ENCODE measurements at places on chromosomes 6 and 20.

GRCh38 chr20:36806049-36806448, 32.5 kb upstream of the DSN1 start:
- no peak for DNase-seq

GRCh38 chr6:137216875-137217553, 2.2 kb downstream of the IFNGR1 start:
- no peak for DNase-seq

DNA sequence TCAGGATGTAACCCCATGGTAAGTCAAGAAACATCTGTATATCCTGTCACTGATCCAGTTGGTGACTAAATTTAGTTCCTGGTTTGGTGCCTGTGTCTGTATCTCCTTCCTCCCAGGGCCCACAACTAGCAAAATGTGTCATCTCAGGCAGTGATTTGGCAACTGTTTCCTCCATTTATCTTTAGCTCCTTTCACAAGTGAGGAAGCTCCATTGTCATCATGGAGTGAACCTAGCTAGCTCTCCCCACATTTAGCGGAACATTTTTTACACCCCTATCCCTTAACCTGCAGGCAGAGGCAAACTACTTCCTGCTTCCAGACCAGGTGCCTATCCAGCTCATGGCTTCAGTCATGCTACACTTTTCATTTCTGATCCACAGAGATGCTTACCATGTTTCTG, 99.5 kb downstream of the IPCEF1 start:
- no peak for DNase-seq

DNA sequence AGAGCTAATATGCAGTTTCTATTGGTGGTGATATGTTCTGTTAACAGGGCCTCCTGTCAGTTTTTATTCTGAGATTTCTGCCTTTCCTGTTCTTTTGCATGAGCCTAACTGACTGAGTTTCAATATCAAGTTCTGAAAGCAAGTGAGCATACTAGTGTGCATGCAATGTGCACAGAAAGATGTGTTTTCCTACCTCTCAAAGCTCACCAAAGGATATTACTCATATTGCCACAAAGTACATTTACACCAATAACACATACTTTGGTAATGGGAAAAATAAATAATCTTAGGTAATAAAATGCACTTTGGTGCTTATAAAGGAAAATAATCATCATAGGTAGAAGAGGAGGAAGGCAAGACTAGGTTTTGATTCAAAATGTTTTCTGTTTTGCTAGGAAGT, 195.0 kb downstream of the KHDC1L start:
- DNase-seq, result no peak

DNA sequence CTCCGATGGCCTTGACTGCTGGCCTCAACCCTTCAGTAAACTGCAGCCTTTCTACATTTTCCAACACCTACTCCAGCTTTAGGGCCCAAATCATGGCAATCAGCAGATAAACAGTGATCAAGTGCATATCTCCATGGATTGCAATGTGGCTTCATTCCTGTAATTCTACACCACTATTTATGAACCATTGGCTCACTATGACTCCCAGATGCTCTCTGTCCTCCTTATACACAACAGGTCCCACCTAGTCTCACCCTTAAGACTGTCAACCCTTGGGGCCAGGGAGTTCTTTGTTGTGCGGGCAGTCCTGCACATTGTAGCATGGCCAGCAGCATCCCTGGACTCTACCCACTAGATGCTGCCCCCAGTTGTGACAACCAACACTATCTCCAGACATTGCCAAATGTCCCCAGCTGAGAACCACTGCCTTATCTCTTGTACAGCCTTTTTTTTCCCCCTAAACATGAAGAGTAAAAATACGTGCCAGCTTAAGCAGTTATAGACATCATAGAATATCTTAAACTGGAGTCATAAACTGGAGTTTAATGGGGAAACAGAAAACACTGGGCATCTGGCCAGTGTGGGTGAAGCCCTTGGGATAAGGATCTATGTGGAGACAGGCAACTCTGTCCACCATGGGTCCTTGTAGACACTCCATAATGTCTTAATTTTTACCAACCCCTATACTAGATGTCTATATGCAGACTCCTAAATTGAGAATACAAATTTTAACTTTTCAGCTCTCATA, 21.1 kb downstream of the MRPL14 start:
- no peak for DNase-seq

DNA sequence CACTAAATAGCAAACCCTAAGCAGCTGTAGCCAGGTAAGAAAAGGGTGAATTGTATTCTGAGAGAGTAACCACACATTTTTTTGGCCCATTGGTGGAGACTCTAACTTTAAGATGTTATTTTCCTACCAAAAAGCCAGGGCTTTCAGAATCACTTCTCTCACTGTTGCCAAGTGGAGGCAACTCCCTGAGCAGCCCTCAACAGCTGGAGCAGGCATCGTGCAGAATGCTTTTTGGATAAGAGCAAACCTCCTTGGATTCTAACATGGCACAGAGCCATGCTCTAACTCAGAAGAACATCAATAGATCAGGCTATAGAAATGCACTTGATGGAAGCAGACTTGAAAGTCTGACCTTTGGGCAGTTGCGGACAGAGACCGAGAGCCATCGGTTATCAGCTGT, 722.2 kb upstream of the CHD6 start:
- no peak for DNase-seq

DNA sequence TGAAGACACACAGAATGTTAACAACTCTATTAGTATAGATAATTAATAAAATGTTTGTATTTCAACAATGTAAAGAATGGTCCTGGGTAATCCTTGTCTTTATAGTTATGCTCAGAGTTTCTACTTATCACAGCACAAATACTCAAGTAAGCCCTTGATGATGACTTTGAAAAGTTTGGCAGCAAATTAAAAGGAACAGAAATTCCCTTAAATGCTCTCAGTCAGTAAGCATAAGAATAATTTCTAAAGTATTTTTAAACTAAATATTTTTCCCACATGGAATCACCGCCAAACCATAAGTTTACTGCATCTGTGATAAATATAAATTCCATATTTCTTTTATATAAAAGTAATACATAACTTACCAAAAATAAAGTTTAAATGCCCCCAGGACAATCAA, 96.1 kb downstream of the COL12A1 start:
- DNase-seq, result no peak

DNA sequence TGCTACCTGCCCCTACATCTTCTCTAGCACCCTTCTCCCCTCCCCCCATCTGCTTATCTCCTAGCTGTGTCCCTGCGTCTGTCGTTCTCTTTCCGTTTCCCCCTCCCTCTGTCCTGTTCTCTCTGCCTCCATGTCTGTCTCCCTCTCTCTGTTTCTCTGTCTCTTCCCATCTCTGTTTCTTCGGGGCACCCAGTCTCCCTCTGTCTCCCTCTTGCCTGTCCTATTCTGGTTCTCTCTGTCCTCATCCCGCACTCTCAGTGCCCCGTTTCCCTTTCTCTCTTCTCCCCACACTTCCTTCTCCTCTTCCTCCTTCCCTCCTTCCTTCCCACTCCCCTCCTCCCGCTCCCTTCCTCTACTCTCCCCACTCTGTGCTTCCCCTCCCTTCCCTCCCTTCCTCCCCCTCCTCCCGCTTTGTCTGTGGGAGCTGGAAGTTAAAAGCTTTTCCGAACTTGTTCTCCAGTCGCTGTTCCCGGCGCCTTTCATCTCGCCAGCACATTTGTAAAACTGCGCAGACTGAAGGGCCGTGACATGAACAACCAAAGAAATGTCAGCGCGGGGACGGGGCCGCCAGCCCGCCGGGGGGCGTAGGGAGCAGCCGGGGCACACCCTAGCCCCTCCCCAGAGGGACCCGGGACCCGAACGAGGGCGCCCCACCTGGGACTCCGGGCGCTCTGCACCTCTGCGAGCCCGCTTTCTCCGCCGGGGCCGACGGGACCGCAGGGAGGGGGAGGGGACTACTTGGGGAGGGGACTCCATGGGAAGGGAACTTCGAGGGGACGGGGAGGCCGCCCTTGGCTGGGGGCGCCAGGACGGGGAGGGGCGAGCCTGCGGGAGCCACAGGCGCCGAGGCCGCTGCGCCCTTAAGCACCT, 4.0 kb upstream of the CDH22 start:
- no peak for DNase-seq

DNA sequence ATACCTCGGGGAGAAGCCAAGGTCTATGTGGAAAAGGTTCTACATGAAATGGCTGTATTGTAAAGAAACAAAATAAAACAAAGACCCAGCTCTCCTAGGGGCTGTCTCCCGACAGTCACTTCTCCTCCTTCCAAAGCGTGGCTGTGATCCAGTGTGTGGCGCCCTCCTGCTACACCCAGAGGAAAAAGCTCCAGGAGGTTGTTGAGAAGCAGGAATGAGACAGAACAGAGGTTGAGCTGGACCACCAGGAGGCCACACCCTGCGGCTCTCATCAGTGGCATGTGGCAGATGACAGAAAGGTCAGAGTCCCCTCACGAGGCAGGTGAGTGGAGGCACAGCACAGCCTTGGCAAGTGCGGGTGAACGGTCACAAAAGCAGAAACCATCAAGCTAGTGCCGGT, 236.0 kb downstream of the TBXT start:
- no peak for DNase-seq

DNA sequence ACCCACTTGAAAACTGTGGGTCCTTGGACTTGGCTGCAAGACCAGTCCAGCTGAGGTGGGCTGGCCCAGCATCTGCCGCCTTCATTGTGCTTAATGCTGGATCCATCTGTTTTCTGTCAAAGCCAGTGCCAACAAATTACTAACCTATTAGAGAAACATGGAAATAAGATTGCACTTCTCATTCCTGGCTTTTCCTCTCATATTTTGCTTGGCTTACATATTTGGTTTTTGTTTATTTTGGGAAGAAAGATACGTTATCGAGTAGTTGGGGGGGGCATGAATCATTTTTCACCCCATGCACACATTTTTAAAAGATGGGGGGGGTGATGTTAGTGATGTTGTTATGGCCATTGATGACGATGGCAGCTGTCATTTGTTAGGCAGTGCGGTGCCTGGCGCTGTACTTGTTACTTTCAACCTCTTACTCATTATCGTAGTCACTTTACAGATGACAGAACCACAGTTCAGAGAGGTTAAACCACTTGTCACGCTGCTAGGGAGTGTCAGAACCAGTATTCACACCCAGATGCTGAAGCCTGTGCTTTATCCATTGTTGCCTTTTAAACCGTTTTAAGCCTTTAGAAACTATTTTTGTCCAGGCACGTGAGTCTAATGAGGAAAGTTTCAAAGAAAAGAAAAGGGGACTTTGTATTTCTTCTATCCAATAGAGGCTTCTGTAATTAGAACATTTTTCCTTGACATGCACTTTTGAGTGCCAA, 180.0 kb downstream of the TMEM242 start:
- no peak for DNase-seq

DNA sequence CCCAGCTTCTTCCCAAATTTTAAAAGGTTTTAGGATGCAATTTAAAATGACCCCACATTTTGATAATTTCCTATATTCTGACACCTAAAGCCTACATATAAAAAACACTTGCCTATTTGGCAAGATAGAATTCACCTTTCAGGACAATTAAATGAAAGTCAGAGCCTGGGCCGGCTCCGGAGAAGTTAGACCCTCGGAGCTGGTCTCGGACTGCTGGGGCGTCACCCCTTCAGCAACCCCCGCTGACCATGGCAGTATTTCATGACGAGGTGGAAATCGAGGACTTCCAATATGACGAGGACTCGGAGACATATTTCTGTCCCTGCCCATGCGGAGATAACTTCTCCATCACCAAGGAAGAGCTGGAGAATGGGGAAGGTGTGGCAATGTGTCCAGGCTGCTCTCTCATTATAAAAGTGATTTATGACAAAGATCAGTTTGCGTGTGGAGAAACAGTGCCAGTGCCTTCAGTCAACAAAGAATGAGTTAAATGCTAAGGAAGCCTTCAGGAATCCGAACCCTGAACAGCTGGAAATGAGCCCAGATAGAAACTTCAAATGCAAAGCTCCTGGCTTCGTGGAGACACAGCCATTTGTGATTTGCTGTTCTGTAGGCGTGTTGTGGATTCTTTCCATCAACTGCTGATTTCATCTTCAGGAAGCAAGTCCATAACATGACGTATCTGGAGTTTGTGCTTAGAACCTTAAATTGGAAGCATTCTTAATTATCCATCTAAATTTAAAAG, 16.0 kb downstream of the TCFL5 start:
- DNase-seq, result no peak

DNA sequence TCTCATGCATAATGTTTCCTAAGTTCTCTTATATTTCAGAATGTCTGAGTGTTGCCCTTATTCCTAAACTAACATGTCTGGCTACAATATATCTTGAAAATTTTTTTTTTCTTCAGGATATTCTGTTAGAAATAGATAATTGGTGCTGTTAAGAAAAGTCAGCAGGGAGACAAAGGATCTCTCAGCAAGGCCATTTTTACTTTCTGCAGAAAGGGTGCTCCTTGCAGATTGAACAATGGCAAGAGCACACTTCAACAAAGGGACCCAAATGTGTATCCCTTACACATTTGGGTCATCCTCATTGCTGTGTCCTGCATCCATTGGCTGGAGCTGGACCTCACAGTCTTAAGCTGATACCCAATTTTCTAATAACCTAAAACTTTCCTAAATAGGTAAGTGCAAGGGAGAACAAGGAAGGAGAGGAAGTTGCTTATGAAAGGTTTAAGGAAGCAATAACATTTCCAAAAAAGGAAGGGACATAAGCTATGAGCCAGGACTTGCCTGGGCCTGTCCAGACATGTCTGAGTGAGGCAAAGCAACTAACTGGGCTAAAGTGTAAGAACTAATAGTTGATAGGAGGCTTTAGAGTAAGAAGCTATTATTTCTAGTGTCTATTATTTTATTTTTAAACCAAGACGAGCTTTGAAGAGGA, 429.6 kb downstream of the BCKDHB start:
- DNase-seq, result no peak

DNA sequence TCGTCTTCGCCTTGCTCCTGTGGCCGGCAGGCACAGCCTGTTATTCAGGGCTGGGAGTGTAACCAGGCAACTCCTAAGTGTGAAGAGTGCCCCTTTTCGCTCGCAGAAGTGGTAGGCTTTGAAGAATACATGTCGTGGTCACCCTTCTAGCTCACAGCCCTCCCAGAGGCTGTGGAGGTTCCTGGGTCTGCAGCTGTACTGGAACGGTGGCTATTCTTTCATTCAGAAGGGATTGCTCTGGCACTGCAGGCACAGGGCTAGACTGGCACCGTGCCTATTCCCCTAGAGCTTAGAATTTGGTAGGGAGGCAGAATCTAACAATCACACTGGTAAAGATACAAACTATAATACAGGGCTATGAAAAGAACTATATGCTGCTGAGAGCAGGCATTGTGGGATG, 1.1 kb upstream of the SRSF12 start:
- DNase-seq, result no peak

DNA sequence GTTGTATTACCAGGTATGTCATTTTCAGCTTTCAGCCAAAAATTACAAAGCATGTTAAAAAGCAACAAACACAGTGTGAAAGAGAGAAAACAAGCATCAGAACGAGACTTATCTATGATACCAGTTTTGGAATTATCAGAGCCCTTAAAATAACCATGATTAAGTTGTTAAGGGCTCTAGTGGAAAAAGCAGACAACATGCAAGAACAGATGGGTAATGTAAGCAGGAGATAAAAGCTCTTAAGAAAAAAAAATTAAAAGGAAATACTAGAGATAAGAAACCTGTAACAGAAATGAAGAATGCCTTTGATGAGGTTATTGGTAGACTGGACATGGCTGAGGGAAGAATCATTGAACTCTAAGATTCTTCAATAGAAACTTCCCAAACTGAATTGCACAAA, 127.5 kb upstream of the SCGN start:
- no peak for DNase-seq
